ENCODE measurements at places on chromosomes 7 and 10.

DNA sequence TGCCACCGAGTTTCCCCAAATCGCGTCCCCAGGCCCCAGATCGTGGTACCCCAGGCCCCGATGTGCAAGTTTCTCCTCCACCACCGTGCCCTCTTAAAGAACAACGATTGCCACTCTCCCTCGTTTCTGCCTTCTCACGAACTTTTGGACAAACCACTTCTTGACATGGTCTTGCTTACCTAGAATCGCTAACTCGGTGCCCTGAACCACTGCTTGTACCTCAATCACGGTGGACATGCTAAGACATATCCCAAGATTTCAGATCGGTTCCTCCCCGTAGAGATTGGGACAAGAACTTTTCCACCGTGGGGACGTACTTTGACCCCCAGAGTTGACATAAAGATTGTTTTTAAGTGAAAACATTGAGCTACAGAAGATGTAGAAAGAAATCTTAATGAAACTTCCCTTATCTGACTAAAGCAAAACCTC is 477 bp upstream of the ZC3HAV1 start:
- no peak for DNase-seq
- no peaks in the 10 kb centered on the region for H3K4me1 ChIP-seq
- H3K27ac ChIP-seq = no peak overlapping the region
- H3K36me3 ChIP-seq = peaks cover 5% of the 10 kb centered on the region
- peak overlapping the region; percentile 100 for H3K4me3 ChIP-seq

DNA sequence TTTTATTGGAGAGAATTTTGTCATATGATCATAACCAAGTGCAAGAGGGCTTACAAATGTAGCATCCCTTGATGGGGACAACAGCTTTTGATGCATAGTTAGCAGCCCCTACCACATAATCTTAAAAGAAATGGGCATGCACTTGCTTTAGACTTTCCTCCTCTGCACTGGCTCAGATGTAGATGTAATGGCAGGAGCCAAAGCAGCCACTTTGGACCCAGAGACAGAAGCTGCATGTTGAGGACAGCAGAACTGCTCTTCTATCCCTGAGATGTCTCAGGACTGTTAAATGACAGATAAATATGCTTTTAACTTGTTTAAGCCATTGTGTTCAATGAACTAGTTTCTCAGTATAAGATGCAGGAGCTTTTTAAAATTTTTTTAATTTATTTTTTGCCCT is 450.7 kb downstream of the TYW1 start:
- H3K27me3 ChIP-seq = no peaks in the 10 kb centered on the region
- no peaks in the 10 kb centered on the region for H3K36me3 ChIP-seq
- H3K4me3 ChIP-seq = no peak overlapping the region

DNA sequence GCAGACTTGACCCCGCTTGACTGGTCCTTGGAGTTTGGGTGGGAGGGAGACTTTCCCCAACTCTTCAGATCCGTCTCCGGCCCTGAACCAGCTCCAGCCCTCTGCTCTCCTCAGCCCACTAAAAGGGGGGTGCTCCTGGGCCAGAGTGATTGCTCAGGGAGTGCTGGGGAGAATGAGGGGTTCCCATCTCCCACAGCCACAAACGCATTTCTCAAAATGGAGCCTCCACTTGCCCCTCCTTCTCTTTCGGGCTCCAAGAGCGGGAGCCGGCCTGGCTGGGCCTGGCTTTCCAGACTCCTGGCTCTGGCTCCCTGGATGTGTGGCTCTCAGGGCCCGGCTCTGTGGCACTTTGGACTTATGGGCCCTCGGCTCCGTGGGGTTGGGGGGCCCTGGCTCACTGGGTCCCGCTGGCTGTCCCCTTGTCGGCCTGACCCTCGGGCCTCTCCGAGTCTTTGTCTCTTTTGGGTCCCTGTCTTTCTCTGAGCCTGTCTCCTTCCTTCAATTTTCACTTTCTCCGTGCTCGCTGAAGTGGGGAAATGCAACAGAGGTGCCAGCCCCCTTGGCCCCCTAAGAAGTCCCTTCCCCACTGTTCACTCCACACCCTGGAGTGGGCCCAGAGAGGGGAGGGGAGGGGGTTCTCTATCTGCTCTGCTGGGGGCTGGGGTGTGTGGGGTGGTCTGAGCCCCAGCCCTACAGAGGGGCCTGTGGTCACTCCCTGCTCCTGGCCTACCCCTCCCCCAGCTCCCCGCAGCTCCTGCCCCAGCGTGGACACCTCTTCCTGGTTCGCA is 713 bp downstream of the LZTS2 start:
- peak overlapping the region; percentile 95 for H3K4me3 ChIP-seq
- DNase-seq = peak; percentile 77
- peak overlapping the region; percentile 71 for H3K27ac ChIP-seq
- peaks cover 29% of the 10 kb centered on the region for H3K36me3 ChIP-seq
- H3K27me3 ChIP-seq = no peaks in the 10 kb centered on the region

- no peak for DNase-seq
- no peak overlapping the region for H3K27ac ChIP-seq
- no peaks in the 10 kb centered on the region for H3K36me3 ChIP-seq
- H3K27me3 ChIP-seq = no peaks in the 10 kb centered on the region
Observed at GRCh38 chr7:119465798-119466305, 807.1 kb upstream of the KCND2 start.

GRCh38 chr7:82289152-82289535 is 154.4 kb downstream of the CACNA2D1 start:
- no peaks in the 10 kb centered on the region for H3K4me1 ChIP-seq
- no peak overlapping the region for H3K4me3 ChIP-seq
- H3K36me3 ChIP-seq = no peaks in the 10 kb centered on the region
- H3K27me3 ChIP-seq = no peaks in the 10 kb centered on the region

DNA sequence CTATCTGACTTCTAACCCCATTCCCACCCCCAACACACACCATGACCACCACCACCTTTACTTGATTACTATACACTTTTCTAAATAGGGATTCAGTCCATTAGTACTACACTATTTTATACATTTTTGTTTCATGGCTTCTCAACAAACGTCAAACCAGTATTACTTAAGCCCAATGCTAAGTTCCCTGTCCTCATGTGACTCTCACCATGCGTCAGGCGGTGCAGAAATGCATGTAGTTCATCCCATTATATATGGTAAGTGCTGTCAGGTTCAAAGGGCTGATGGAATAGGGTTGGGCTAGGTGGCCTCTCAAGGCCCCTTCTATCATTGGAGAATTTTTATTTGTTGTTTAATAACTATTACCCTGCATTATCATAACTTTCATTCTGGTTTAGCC is 19.5 kb upstream of the VPS41 start:
- no peaks in the 10 kb centered on the region for H3K27me3 ChIP-seq
- H3K27ac ChIP-seq = no peak overlapping the region
- H3K36me3 ChIP-seq = no peaks in the 10 kb centered on the region
- H3K4me3 ChIP-seq = no peak overlapping the region
- no peaks in the 10 kb centered on the region for H3K4me1 ChIP-seq

DNA sequence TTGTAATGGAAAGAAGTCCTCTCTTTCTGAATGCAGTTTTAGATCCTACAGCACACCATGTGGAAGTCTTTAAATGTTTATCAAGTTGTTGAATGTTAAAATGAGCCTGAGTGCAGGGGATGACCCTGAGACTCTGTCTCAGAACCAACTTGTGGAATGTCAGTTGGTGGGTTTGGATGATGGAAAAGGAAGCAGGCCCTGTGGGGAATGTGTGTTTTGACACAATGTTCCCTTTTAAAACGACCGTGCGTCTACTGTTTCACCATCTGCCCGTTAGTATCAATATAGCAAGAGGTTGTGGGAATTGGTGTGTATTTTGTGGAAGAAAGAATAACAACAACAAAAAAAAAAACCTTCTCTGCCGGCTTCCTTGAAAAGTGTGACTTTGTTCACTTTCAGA is 8.3 kb downstream of the DYNC1I1 start:
- H3K27ac ChIP-seq = no peak overlapping the region
- H3K4me3 ChIP-seq = no peak overlapping the region
- H3K36me3 ChIP-seq = peaks cover 8% of the 10 kb centered on the region
- no peaks in the 10 kb centered on the region for H3K27me3 ChIP-seq

DNA sequence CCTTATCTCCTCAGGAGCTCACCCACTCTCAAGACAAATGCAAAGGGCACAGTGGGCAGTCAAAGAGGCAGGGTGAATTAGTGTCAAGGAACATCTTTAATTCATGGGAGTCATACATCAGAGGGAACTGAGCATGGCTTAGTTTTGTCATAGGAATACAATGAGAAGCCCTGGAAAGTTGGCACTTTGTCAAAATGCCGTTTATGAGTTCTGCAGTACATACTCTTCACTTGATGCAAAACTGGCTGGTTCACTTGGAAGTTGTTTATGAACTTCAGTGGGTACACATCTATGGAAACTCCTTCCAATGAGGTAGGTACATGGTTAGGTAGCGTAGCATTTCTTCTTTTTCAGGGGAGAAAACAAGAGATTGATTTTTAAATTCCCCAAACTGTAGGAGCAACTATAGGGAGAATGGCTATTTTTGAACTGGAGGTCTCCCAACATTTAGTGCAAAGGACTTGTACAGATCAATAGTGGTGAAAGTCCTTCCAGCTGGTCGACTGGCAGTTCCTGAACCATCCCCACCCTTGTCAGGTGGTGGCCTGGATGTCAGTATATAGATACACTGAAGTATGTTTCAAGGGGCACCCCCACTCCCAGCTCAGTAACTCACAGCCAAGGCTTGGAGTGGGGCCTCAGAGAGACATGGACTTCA is 580.5 kb downstream of the REEP3 start:
- no peak for DNase-seq
- H3K4me3 ChIP-seq = no peak overlapping the region
- H3K27me3 ChIP-seq = no peaks in the 10 kb centered on the region
- peaks cover 7% of the 10 kb centered on the region for H3K4me1 ChIP-seq
- no peaks in the 10 kb centered on the region for H3K36me3 ChIP-seq
- no peak overlapping the region for H3K27ac ChIP-seq

DNA sequence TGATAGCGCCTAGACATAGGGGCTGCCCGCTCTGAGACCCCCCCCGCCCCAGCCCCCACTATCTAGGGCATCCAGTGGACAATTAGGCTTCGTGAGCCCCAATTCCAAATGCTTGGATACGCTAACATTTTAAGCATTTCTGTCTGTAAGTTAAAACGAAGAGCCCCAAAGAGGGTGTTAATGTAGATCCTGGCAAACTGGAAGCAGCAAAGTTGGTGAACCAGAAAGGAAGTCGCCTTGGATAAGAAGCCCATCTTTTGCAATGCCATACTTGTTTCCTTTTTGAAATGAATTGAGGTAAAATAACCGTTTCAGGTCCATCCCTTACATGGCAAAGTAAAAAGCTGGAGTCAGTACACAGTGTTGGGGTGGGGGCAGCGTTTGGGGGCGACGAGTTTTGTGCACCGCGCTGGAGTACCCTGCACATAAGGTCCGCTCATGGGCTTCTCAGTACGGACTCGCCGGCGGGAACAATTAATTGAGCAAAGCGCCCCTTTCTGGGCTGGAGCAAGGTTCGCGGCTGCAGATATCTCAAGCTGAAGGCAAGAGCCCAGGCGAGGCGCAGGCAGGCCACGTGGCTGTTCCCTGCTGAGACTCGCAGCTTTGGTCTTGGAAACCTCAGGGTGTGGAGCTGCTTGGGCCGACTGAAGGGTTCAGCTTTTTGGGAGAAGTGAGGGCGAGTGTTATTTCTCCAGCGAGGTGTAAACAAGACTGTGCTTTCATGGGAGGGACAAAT is 1.4 kb upstream of the TWIST1 start:
- H3K4me1 ChIP-seq = no peaks in the 10 kb centered on the region
- H3K27ac ChIP-seq = no peak overlapping the region
- H3K4me3 ChIP-seq = peak overlapping the region; percentile 50

DNA sequence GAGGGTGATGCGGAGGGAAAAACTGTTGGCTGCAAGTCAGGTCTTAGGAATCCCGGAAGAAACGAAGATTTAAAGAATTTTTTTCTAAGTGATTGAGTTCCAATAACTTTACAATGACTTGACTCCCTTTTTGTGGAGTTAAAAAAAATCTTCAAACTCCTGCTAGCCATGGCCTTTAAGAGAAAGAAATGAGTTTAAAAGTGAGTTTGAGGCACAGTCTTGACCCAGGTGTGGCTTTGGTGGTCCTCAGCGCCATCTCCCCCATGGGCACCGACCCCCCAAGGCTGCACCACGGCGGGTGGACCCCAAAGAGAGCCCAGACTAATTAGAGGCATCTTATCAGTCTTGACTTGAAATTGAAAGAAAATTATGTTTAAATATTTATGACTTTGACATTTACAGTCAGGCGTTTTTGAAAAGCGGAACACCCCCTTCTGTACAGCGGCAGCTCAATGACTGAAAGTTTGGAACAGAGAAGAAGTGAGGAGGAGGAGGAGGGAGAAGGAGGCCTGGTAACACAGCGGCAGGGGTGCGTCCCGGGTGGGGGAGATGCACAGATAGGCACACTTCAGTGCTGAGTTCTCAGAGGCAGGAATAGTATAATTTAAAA is 349.6 kb downstream of the DNAJB6 start:
- no peak overlapping the region for H3K27ac ChIP-seq
- DNase-seq = peak; percentile 26
- no peaks in the 10 kb centered on the region for H3K4me1 ChIP-seq
- H3K4me3 ChIP-seq = no peak overlapping the region
- no peaks in the 10 kb centered on the region for H3K36me3 ChIP-seq

- H3K27ac ChIP-seq = no peak overlapping the region
- peaks cover 8% of the 10 kb centered on the region for H3K36me3 ChIP-seq
- H3K4me3 ChIP-seq = no peak overlapping the region
- no peak for DNase-seq
Observed at GRCh38 chr7:106464651-106465050, 179.9 kb upstream of the NAMPT start.

DNA sequence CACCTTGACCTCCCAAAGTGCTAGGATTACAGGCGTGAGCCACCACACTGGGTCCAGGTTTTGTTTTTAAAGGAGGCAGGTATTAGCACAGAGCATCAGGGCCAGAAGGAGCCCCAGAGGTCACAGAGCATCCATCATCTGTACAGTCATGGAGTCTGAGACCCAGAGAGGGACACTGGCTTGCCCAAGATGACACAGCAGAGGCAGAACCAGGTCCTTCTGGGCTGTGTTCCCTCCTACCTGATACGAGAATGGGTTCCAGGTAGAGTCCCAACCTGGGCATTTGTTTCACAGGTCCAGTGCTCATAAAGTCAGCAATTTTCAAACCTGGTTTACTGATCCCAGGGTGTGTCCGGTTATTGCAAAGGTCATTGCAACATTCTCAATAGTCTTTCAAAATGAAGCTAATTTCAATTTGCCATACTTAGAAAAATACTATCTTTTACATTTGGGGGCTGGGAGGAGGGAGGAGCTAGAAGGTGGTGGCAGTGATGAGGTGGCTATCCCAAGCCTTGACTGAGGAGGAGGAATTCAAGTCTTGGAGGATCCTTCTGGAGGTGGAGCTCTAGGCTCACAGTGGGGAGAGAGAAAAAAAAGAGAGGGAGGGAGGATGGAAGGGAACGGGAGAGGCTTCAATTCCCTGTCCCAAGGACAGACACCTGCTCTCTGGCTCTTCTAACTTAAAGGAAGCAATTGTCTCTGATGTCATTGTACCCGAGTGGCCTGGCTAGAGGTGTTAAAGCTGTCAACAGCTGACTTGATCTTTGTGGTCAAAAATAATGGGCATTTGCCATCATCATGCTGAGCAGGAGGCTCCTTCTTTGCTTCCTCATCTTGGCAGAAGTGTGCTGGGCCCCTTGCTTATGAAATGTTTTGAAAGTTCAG is 8.1 kb downstream of the MXI1 start:
- H3K27me3 ChIP-seq = peaks cover 27% of the 10 kb centered on the region
- H3K36me3 ChIP-seq = no peaks in the 10 kb centered on the region
- no peak for DNase-seq
- peaks cover 8% of the 10 kb centered on the region for H3K4me1 ChIP-seq
- no peak overlapping the region for H3K27ac ChIP-seq

GRCh38 chr7:146805082-146805481 is 688.5 kb downstream of the CNTNAP2 start:
- no peak overlapping the region for H3K27ac ChIP-seq
- H3K36me3 ChIP-seq = no peaks in the 10 kb centered on the region
- H3K4me1 ChIP-seq = no peaks in the 10 kb centered on the region
- DNase-seq = no peak
- H3K4me3 ChIP-seq = no peak overlapping the region

All from endodermal cell (in vitro differentiated cells).